Activated T-cell treated with anti-CD3 and anti-CD28 coated beads for 48 hours (primary cell): ENCODE measurements at places on chromosomes 12 and 14.

- DNase-seq: no peak
These were observed 8.8 kb downstream of the DDX47 start for GRCh38 chr12:12821975-12822374.

DNA sequence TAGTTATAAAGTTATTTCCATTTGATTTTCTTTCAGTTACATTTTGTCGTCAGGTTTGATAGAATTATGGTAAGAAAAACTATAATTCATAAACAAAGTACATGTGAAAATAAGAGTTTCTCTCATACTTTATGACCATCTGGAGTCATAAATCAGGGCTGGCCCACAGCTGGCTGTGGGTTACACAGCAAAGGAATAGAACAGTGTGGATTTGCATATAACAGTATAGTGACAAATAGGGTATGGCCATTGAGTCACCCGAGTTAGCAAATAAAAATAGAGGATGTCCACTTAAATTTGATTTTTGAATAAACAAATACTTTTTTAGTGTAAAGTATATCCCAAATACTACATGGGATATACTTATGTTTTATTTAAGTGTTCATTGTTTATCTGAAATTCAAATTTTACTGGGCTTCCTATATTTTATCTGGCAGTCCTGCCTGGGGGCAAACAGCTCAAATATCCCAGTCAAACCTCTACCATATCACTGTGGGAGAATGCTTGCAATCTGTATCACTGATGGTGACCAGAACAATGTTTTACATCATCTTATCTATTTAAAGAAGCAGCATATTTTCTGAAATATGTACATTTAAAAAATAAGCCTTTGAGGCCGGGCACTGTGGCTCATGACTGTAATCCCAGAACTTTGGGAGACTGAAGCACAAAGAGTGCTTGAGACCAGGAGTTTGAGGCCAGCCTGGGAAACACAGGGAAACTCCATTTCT is 65.5 kb downstream of the KSR2 start:
- DNase-seq: no peak

GRCh38 chr12:33427071-33427470 is 12.5 kb downstream of the SYT10 start:
- DNase-seq: no peak

GRCh38 chr12:106644335-106645073 is 61.7 kb downstream of the RFX4 start:
- no peak for DNase-seq

- no peak for DNase-seq
These were observed 91.7 kb downstream of the NKX2-1 start for GRCh38 chr14:36428350-36428749.

DNA sequence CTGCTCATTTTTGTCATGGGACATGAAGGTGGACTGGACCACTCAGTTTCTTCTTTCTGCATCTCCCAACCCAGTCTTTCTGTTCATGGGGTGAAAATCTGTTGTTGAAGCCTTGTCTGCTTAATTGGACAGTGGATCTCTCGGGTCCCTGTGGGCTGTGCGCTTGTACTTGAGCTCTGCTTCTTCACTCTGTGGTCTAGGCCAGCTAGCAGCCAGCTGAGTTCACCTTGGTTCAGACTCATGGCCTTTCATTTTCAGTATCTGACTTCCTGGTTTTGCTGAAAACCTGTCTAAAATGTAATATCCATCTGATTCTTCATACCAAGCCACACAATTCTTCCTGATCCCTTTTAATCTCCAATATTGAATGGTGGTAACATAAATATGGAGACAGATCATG is 117.2 kb downstream of the LRRK2 start:
- no peak for DNase-seq

DNA sequence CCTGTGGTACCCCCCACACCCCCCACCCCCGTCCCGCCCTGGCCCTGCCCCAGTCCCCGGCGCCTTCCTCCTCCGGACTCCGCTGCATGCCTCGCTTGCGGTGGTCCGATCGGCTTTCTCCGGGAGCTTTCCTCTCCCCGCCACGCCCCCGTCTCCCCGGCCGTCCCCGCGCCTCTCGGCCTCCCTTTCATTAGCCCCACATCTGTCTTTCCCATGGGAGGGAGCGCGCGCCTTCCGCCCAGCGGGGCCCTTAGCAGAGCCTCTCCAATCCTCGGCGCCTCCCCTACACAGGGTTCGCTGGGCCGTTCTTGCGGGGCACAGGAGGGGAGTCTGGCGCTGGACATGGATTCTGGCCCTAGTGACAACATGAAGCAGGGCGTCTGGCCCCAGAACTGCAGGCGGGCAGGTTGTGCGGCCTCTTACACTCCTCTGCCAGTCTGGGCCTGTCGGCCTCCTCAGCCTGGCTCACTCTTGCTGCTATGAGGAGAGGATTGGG is 1.5 kb upstream of the EFS start:
- DNase-seq: no peak

- no peak for DNase-seq
These were observed 830 bp upstream of the TRMT61A start for GRCh38 chr14:103528146-103528586.

- no peak for DNase-seq
These were observed 18.9 kb downstream of the ITPK1 start for GRCh38 chr14:93096691-93097322.

DNA sequence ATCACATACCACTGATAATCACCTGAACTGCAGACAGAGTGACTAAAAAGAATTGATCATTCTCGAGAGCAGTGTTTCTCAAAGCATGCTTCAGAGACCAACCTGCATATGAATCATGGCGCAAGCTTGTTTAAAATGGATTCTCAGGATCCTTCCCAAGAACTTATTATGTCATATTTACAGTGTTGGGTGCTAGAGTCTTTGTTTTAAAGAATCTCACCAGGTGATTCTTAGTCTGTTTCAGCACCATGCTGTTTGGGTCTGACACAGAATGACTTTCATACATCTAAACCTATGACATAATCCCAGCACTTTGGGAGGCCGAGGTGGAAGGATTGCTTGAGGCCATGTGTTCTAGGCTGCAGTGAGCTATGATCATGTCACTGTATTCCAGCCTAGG is 31.3 kb upstream of the SSPN start:
- no peak for DNase-seq

- no peak for DNase-seq
These were observed 55.7 kb downstream of the TRIM9 start for GRCh38 chr14:51039252-51039651.

DNA sequence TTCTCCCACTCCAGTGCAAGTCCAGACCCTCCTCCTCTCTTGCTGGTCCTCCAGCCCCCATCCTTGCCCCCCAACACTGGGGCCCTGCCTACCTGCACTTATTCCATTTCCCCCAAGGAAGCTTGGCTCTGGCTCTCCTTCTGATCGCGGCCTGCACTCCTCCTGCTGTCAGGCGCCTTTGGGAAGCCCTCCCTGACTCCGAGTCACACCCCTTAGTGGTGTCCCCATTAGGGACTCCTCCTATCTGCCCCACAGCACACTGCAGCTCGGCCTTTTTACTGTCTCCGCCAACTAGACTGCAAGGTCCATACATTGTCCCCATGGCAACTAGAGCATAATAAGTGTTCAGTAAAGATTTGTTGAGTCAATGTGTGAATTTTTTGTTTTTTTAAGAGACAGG is 32.9 kb downstream of the FIGNL2 start:
- DNase-seq: no peak

GRCh38 chr12:14262771-14263511 is 102.5 kb upstream of the ATF7IP start:
- DNase-seq: no peak

- DNase-seq: no peak
These were observed 544.4 kb upstream of the TMEM132C start for GRCh38 chr12:127722611-127723010.

- peak; percentile 38 for DNase-seq
These were observed 24.3 kb downstream of the SYNDIG1L start for GRCh38 chr14:74401504-74402241.

- DNase-seq: no peak
These were observed 80.8 kb upstream of the CMKLR1 start for GRCh38 chr12:108419949-108420348.

GRCh38 chr12:67651132-67651695 is 2.7 kb downstream of the DYRK2 start:
- no peak for DNase-seq

DNA sequence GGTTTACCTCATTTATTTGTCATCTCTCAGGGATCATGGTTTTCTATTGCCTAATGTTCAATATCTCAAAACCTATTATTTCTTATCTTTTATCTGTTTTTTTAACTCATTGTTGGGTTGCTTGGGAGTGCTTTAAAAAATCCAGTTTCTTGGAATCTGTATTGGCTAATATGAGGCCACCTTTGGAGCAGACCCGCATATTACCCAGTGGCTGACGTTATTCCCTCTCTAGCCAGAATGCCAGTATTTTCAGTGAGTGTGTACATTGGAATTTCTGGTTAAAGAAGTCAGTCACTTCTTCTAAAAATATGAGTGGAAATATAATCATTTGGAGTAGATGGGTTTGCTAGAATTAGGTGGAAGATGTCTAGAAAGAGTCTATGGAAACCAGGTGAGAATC is 38.3 kb downstream of the PRMT8 start:
- no peak for DNase-seq

GRCh38 chr14:74502236-74503019 is 8.9 kb downstream of the ISCA2 start:
- no peak for DNase-seq

- DNase-seq: no peak
These were observed 208.2 kb downstream of the KIF26A start for GRCh38 chr14:104346608-104347007.

DNA sequence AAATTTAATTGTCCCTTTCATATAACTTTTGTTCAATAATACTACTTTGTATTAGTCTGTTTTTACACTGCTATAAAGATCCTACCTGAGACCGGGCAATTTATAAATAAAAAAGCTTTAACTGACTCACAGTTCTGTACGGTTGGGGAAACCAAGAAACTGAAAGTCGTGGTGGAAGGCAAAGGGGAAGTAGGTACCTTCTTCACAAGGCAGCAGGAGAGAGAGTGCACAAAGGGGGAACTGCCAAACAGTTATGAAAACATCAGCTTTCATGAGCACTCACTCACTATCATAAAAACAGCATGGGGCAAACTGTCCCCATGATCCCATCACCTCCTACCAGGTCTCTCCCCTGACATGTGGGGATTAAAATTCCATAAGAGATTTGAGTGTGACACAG is 1069.0 kb downstream of the FSCB start:
- no peak for DNase-seq

GRCh38 chr12:26822026-26822425 is 11.0 kb downstream of the ITPR2 start:
- DNase-seq: no peak

DNA sequence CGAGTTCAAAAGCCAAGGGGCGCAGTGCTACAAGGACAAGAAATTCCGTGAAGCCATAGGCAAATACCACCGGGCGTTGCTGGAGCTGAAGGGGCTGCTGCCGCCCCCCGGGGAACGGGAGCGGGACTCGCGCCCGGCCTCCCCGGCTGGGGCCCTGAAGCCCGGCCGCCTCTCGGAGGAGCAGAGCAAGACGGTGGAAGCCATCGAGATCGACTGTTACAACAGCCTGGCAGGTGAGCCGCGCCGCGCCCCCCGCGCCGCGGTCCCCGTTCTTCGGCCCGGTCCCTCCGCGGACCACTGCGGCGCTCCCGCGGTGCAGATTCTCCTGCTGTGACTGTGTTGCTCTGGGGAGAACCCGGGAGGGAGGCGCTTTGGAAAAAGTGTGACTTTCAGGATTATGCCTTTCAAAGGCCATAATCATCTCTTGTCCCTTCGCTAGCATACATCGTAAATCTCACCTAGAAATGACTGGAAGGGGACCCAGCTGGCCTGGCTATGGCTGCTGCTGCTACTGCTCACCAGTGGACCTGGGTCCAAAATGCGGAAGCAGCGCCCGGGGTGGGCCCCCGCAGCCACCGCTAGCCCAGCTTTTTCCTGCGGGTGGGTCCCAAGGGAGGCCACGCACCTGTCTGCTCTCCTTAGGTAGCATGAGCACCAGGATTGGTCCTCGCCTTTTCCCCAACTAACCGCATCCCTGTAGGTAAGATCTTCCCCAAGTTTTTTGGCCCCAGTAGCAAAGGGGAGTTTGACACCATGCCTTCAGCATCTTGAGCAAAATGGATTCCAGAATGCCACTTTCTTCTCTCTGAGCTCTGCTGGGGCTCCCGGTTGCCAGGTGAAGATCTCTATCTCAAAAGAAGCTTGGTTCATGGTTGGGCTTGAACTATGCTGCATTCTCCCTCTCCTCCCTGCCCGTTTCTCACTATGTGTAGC is 853 bp downstream of the TTC9 start:
- peak; percentile 27 for DNase-seq

- peak; percentile 35 for DNase-seq
These were observed 91.9 kb downstream of the TMEM30B start for GRCh38 chr14:61188978-61189808.

DNA sequence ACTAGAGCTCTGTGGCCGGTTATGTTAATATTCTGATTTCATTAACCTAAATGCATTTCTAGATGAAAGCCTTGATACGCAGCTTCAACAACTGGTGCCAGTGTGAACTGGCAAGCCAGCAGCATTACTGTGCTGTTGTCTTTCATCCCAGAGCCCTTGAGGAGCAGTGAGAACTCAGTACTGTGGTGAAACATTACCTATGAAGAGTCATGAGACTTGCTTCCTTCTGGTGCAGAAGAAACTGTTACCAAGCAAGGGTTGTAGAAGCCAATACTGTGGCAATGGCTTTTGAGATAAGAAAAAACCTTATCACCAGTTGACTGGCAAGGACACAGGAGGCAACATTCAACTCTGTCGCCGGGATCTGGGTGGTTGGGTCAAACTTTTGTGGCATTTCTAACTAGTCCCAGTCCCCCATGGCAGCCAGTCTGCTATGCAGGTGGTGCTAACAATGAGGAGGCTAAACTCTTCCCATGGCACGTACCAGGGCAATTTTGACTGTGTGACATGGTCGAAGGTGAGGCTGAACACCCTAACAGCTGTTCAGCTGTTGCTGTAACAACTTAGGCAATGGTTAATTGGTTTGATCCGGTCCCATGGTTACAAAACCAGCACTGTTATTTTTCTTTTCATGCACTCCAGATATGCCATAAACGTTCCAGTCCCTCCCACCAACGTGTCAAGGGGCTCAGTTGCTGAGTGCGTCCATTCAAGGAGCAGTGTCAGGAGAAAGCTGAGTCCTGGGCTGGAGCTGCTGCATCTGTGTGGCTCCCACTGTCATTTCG is 12.6 kb upstream of the LGALS3 start:
- DNase-seq: no peak

DNA sequence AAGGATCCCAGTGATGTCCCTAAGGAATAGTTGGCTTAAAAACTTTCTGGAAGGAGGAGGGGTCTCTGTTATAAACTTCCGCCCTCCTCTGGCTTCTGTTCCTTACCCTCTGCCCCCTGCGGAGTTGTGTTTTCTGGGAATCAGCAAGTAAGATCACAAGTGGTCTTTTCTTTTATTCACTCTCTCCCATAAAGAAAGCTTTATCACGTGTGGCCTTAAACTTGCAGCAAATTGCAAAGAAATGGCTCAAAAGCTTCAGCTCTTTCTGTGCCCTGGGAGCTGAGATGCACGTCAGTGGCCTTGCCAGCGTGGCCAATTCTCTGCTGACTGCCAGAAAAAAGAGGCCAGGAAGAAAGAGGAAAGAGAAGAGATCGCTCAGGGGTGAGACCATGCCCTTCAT is at the start of gene SLCO1C1:
Gene SLCO1C1 (plus strand): TSS at position 101 of the 400 bp plus-strand sequence. CDS start 4,245 bp downstream, outside the sequence.
- DNase-seq: no peak
